ENCODE measurements at places on chromosomes 6 and 20.

DNA sequence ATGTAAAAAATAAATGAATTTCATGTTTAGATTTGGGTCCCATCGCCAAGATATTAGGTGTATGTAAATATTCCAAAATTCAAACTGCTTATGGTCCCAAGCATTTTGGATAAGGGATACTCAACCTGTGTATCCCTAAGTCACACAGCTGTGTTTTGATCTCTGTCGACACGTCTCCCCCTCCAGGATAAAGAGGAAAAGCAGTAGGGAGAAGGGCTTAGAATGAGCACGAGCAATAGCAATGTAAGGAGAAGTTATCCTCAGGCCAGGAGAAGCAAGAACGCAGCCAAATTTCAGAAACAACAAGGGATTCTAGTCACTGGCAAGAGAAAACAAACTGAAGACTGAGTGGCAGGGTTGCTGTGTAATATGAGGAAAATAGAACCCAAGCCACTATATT, 181.2 kb downstream of the AIG1 start:
- no peaks in the 10 kb centered on the region for H3K27me3 ChIP-seq
- no peak overlapping the region for H3K4me3 ChIP-seq
- DNase-seq = no peak
- no peaks in the 10 kb centered on the region for H3K36me3 ChIP-seq
- H3K27ac ChIP-seq = no peak overlapping the region

DNA sequence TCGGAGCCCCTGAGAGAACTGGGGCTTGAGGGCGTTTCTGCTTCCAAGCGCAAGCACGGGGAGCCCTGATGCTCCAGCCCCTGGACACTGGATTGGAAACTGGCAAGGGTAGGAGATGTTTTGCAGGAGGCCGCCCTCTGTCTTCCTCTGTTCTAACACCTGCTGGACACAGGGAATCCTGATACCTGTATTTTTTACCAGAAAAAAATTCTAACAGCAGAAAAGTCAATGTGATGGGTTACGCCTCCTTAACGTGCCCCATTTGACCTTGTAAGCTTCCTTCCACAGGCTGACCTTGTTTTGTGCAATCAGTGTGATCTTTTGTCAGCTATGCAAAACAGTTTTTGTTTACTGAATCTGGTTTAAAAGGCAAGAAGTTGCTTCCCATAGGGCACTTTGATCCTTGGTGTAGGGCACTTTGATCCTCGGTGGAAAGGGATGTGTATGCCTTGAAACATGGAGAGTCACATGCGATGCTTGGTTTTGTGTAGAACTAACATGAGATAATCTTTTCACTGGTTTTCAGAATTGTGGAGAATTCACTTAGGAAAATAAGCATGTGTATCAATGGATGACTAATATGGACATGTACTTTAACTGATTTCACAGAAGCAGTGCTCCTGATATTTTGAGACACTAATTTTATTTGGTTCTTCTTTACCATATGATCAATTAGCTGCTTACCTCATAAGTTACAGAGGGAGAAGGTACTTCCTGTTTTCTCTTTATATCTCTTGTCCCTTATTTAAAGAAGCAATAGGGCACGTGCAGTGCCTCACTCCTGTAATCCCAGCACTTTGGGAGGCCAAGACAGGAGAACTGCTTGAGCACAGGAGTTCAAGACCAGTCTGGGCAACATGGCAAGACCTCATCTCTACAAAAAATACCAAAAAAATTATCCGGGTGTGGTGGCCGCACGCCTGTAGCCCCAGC, 59.9 kb upstream of the MAP3K4 start:
- no peak overlapping the region for H3K27ac ChIP-seq
- no peak for DNase-seq
- no peak overlapping the region for H3K4me3 ChIP-seq
- peaks cover 6% of the 10 kb centered on the region for H3K27me3 ChIP-seq
- H3K36me3 ChIP-seq = no peaks in the 10 kb centered on the region
- no peaks in the 10 kb centered on the region for H3K4me1 ChIP-seq

DNA sequence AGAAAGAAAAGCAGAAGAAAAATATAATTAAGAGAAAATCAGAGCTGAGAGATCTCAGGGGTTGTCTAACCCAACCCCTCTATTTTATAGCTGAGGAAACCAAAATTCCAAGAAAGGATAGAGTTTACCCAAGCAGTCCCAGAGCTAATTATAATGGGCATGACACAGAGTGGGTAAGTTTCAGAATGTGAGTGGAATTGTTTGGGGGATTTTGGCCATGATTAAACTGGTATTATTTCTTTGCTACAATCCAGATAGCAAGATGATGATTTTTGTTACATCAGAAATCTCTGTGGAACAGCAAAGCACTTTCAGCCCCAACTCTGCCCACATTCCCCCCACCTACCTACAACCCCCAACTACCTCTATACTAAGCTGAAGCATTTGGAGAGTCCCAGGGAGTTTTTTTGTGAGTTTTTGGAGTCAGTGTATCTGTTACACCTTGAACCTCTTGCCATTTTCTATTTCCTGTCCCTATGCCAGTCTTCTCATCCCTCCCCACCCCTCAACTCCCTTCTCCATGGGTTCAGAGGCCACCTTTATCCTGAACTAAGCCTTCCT, 24.7 kb downstream of the POFUT1 start:
- H3K4me3 ChIP-seq = no peak overlapping the region
- peaks cover 4% of the 10 kb centered on the region for H3K4me1 ChIP-seq
- DNase-seq = no peak
- H3K36me3 ChIP-seq = peaks cover 63% of the 10 kb centered on the region
- H3K27me3 ChIP-seq = no peaks in the 10 kb centered on the region
- no peak overlapping the region for H3K27ac ChIP-seq

GRCh38 chr6:45710304-45710821, 305.3 kb downstream of the CLIC5 start:
- no peak overlapping the region for H3K27ac ChIP-seq
- DNase-seq = no peak
- H3K27me3 ChIP-seq = no peaks in the 10 kb centered on the region
- peaks cover 8% of the 10 kb centered on the region for H3K4me1 ChIP-seq

GRCh38 chr6:116221067-116221466, 32.8 kb downstream of the TSPYL4 start:
- no peak overlapping the region for H3K27ac ChIP-seq
- no peaks in the 10 kb centered on the region for H3K27me3 ChIP-seq
- no peak for DNase-seq
- no peaks in the 10 kb centered on the region for H3K36me3 ChIP-seq
- H3K4me1 ChIP-seq = no peaks in the 10 kb centered on the region
- H3K4me3 ChIP-seq = no peak overlapping the region

DNA sequence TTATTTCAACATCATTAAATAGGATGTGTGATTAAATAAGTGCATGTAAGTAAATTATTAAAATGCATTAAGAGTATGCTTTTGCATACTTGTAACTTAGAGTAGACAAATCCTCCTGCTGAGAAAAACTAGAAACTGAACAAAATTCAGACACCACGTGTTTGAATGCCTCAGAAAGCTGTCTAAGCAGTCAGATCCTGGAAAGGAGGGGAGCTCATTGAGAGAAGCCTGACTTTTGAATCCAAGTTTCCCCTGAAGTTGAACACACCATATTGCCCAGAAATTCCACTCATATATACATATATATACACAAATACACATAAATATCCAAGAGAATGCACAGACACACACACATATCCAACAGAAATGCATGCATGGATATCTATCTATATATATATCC, 190.0 kb upstream of the BMP2 start:
- H3K4me1 ChIP-seq = no peaks in the 10 kb centered on the region
- H3K4me3 ChIP-seq = no peak overlapping the region
- no peak overlapping the region for H3K27ac ChIP-seq
- no peaks in the 10 kb centered on the region for H3K27me3 ChIP-seq

DNA sequence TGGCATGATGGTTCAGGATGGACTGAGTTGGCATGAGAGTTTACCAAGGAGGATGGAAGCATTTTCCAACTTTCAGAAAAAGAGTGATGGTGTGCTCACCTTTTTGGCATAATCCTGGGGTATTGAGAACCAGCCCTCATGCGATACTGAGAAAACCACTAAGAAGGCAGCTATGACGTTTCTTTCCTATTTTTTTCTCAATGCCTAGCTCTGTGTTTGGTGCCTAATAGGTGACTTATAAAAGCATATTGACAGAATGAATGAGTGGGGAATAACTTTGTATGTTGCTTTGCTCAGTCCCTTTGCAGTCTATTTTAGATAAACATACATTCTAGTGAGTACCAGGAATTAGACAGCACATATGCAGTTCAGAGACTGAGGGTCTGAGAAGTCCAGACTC, 816.3 kb downstream of the DHX35 start:
- no peak overlapping the region for H3K4me3 ChIP-seq
- DNase-seq = no peak
- H3K27ac ChIP-seq = no peak overlapping the region

GRCh38 chr6:39947611-39948068, 13.4 kb upstream of the MOCS1 start:
- H3K4me1 ChIP-seq = peaks cover 2% of the 10 kb centered on the region
- no peak overlapping the region for H3K27ac ChIP-seq
- no peak for DNase-seq

DNA sequence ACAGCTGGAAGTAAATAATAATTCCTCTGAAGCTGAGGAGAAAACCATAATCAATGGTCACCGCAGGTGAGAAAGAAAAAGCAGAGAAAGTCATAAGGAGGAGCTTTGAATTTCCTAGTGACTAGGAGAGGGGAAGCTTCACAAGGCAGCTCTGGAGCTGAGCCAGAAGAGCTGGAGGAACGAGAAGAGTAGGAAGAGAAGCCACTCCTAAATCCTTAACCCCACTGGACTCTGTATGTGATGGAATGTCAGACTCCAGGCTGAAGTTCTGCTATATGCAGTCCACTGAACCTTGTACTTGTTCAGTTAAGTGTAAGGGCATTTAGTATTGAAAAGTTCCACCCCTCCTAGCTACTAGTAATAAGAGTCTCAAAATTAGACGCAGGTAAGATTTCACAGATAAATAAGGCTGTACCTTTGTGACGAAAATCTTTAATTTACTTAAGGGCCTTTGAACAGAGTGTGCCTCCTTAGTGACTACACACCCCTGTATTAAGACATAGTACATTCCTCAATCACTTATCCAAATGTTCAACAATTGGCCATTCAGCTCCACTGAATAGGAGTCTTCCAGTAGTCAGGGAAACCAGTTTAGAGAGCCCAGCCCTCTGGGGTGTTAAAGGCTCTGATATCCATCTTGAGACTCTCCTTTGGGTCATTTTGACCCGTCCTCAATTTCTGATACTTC, 71.4 kb upstream of the UFL1 start:
- no peak overlapping the region for H3K27ac ChIP-seq
- H3K36me3 ChIP-seq = no peaks in the 10 kb centered on the region
- no peaks in the 10 kb centered on the region for H3K4me1 ChIP-seq
- H3K4me3 ChIP-seq = no peak overlapping the region
- H3K27me3 ChIP-seq = no peaks in the 10 kb centered on the region
- DNase-seq = no peak

- no peak for DNase-seq
- H3K4me3 ChIP-seq = no peak overlapping the region
- H3K27me3 ChIP-seq = no peaks in the 10 kb centered on the region
- H3K27ac ChIP-seq = no peak overlapping the region
These were observed 58.4 kb downstream of the MTFR2 start for GRCh38 chr6:136191606-136192312.

DNA sequence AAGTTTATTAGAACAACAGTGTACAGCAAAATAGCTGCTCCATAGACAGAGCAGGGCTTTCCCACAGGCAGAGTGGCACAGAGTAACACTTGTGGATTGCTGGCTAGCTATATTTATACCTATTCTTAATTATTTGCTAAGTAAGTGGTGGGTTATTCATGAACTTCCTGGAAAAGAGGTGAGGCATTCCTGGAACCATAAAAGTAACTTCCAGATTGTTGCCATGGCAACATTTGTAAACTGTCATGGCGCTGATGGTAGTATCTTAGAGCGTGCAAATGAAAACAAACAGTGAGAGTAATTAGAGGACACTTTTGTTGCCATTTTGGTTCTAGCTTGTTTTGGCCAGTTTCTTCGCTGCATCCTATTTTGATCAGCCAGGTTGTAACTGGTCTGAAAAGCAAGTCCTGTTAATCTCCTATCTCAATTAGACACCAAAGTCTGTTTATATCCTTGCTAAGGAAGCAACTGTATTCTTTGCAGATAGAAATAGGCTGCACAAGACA, 23.9 kb downstream of the DEFB114 start:
- no peak overlapping the region for H3K27ac ChIP-seq
- no peaks in the 10 kb centered on the region for H3K36me3 ChIP-seq
- no peak for DNase-seq
- no peaks in the 10 kb centered on the region for H3K27me3 ChIP-seq

- no peaks in the 10 kb centered on the region for H3K27me3 ChIP-seq
- no peak overlapping the region for H3K4me3 ChIP-seq
- no peak overlapping the region for H3K27ac ChIP-seq
- no peak for DNase-seq
- H3K36me3 ChIP-seq = no peaks in the 10 kb centered on the region
- H3K4me1 ChIP-seq = no peaks in the 10 kb centered on the region
These were observed 1326.3 kb upstream of the GJE1 start for GRCh38 chr6:140806431-140806830.

DNA sequence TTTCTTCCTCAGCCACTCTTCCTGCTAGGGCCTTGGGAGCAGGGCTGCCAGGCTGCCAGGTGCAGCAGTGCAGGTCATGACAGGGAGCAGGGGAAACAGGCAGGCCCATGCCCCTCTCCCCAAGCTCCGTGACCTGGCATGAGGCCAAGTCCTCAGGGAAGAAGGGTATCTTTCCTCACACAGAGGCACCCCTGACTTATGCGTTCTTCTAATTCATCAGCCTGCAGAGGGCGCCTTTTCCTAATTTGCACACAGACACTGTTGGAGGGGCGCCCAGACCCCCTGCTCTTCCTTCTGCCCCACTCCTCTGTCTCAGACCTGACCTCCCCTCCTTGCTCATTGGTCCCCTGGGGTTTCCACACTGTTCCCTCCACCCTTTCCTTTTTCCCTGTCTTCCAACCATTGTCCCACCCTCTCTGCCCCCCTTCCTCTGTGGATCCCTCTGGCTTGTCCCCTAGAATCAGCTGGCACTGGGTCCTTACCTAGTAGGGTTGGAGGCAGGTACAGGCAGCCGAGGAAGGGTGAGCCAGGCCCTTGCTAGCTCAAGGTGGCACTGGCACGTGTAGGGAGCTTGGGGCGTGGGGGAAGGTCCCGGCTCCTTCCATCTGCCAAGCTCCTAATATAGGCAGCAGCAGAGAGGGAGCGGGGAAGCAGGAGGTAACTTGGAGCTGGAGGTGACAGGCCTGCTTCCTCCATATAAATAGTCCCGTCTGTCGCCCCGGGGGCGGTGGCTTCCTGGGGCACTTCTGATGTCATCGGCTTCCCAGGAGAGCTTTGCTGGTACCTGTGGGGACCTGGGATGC, 154.9 kb upstream of the MLN start:
- H3K4me1 ChIP-seq = no peaks in the 10 kb centered on the region
- H3K27me3 ChIP-seq = peaks cover 2% of the 10 kb centered on the region
- no peaks in the 10 kb centered on the region for H3K36me3 ChIP-seq
- H3K27ac ChIP-seq = no peak overlapping the region

- no peak for DNase-seq
- H3K4me3 ChIP-seq = no peak overlapping the region
- no peaks in the 10 kb centered on the region for H3K27me3 ChIP-seq
- H3K27ac ChIP-seq = no peak overlapping the region
These were observed 295.5 kb upstream of the HS3ST5 start for GRCh38 chr6:114638341-114638740.

Data from thymus (tissue), 14 donors.